NCI-H1694 (cell line): ENCODE measurements at places on chromosomes 7 and 10.

- no peak for DNase-seq
Observed at GRCh38 chr10:15300697-15301096, 70.4 kb downstream of the FAM171A1 start.

DNA sequence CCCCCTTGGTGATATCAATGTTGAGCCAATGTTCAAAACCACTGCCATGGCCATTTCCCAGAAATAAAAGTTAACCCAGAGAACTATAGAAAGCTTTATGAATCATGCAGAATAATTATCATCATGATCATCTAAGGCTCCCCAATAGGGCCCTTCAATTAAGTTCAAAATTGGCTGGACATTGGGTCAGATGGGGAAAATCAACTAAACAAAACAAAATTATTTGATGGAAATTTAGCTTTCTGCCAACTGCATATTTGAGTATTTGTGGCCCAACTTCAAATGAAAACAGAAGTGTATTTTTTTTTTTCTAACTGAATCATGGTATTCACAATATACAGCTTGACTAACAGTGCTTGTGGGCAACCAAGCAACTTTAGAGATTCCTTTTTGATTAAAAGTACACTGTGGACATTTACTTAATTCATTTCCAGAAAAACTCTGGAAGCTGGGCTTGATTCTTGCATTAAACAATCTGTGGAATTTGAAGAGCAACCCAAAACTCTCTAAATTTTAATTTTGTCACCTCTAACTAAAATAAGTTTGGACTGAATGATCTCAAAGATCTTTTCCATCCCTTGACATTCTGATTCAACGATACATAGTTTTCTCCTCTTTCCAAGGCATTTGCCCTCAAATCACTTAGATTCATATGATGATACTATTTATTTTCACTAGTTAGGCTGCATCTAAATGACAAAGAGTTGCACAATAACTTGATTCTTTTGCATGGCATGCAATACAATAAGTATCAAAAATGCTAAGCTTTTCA lies 203.2 kb downstream of the AHR start:
- DNase-seq, result no peak

DNA sequence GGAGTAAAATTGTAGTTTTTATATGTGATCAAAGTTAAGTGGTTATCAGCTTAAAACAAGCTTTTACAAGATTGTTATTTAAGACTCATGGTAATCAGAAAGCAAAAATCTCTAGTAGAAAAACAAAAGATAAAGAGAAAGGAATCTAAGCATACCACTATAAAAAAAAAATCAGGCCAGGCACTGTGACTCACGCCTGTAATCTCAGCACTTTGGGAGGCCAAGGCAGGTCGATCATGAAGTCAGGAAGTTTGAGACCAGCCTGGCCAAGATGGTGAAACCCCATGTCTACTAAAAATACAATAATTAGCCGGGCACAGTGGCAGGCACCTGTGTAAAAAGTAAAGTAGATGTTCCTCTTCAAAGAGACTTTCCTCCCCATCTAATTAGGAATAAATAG lies 265.9 kb upstream of the NRP1 start:
- no peak for DNase-seq

DNA sequence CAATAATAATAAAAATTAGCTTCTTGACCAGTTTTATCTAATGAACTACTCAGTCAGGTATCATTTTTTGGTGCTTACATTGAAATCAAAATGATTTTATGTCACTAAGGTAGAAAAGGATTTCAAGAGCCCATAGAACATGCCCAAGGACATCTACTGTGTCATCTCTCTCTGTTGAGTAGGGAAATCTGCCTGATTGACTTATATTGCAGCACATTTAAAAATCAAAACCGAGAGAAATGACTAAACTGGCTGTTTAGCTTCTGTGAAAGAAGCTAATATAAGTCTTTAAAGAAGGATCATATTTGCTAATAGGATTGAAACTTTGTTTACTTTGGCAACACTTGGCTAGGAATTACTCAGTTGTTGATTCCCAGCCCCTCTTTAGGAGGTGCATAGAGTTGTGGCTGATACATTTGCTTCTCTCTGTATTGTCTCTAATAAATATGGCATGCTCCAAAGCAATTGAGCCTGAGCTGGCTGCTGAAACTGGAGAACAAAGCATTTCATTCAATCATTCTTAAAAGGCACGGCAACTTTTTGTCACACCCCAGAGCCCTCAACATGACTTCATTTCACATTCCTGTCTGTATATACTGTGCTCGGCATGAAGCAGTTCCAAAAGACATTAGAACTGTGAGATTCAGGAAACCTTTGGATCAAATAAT lies 1096.9 kb upstream of the POT1 start:
- no peak for DNase-seq
